ENCODE measurements at places on chromosomes 4 and X.

GRCh38 chr4:99506781-99507180 lies 4.0 kb upstream of the C4orf17 start:
- DNase-seq, result no peak

- DNase-seq, result no peak
Measured at GRCh38 chr4:61160478-61160877, 39.6 kb upstream of the ADGRL3 start.

GRCh38 chrX:20519826-20520225 lies 253.1 kb upstream of the RPS6KA3 start:
- DNase-seq, result no peak

GRCh38 chr4:15756361-15756861 lies 21.7 kb upstream of the CD38 start:
- peak; percentile 28 for DNase-seq

GRCh38 chr4:150141756-150142155 lies 63.5 kb downstream of the DCLK2 start:
- DNase-seq, result no peak

DNA sequence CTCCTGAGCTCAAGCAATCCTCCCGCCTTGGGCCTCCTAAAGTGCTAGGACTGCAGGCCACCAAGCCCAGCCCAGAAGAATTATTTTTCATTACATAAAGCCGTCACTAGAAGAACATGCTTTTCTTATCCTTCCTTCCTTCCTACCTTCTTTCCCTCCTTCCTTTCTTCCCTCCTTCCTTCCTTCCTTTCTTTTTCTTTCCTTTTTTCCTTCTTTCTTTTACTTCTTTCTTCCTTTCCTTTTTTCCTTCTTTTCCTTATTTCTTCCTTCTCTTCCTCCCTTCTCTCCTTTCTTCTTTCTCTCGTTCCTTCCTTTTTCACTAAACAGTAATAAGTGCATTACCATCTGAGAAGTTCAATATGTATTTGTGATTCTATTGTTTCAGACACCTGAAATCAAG lies 121.4 kb downstream of the ATP10D start:
- DNase-seq, result no peak

DNA sequence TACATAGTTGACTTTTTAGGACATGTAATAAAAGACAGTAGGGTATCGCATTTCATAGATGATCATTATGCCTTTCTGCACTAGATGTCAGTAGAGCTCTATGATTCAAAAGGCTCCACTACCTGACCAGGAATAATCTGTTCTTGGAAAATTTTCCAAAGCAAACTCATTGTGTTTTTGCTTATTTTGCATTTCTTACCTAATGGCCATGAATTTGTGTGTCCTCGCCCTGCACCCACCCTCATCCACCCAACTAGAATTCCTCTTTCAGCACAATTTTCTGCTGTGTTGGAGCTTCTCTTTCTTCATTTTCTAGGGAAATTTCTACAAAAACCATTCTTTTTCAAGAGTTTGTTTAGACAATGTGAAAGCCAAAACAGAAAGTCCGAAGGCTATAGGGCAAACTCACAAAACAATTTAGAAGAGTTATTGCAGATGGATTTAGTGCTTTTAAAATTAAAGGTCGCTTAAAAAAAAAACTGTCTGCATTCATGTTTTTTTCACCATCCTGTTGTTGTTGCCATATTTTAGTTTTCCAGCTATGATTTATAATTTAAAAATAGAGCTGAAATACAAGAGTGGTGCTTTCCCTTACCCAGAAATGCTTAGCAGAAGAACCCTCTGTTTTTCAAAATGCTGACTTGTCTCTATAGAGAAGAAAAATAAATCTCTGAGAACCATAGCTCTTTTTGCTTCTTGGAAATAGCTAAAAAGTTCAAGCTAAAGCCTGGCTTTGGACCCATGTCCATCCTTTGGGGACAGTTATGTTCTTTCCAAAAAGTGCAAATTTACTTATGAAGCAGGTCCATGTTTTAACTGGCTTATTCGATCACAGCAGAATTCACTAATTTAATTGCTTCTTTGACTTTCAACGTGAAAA lies 183.7 kb downstream of the SPATA18 start:
- peak; percentile 65 for DNase-seq

- DNase-seq, result no peak
Measured at GRCh38 chrX:2183193-2183725, 317.5 kb downstream of the DHRSX start.

DNA sequence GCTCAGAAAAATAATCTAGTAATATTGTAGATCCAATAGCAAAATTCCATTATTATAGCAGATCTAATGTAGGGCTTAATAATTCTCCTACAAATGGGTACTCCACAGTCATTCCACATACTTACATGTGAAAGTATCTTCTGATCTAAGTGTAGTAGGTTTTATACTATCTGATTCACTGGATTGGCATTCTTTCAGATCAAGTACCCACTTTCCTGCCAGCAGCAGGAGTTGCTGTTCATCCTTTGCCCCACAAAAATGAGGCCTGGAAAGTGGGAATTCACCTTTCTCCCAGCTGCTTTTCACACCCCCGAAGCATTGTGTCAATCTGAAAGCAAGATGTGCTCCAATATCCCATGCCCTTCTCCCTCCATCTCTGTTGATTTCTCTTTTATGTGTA lies 77.1 kb upstream of the RXFP1 start:
- DNase-seq, result no peak

- no peak for DNase-seq
Measured at GRCh38 chr4:3044870-3045819, 29.2 kb downstream of the HTT-AS start.

DNA sequence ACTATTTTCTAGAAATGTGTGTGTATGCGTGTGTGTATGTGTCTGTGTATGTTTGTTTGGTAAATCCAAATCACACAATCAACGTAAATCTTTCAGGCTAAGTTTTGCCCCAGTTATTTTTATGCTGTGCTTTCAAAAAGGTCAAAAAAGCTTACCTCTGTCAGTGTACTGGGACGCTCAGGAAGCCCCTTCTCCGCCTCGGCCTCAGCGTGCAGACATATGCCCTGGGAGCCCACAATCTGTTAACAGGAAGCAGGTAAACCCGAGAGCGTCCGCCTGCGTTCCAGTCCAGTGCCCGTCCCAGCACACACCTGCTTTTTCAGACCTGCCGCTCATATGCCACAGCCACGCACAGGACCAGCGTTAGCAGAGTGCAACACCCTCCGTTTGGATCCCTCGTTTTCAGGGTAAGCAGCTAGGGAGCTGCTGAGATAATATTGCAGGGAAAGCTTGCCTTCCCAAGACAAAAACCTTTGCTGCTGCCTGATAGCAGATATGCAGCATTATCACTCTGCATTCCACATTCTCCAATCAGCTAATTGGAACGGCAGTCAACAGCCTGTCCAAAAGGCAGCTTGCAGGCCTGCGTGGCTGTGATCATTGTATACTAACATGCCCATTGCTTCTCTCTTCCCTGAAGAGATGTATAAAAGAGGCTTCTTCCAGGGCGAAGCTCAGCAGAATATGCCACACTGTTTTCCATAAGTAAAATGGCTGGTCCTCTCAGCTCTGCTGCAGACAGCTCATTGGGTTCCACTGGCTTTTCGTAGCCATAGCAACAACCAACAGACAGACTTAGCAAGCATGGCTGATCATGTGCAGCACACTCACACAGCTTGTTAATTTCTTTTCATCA lies at the start of gene SORBS2:
SORBS2 (minus strand) TSS at position 686 of the 856 bp plus-strand sequence. CDS start 121,623 bp downstream, outside the sequence.
- DNase-seq, result peak; percentile 51

GRCh38 chr4:37690976-37691375 lies 4.8 kb upstream of the RELL1 start:
- DNase-seq, result no peak
